ENCODE measurements at places on chromosomes 6 and 20. TPM values are rescaled to one million over a fixed set of nuclear protein-coding genes. Genes with fewer than 3 reads are reported as not detected.

CRIP3 gene
- 26.3 TPM for total RNA-seq

GRCh38 chr6:105442369-105442768 is 39.5 kb upstream of the PREP start:
- no peak for DNase-seq

PSORS1C2 gene
- total RNA-seq = not detected

- DNase-seq = no peak
Observed at GRCh38 chr6:157464653-157465535, 83.9 kb downstream of the ZDHHC14 start.

DNA sequence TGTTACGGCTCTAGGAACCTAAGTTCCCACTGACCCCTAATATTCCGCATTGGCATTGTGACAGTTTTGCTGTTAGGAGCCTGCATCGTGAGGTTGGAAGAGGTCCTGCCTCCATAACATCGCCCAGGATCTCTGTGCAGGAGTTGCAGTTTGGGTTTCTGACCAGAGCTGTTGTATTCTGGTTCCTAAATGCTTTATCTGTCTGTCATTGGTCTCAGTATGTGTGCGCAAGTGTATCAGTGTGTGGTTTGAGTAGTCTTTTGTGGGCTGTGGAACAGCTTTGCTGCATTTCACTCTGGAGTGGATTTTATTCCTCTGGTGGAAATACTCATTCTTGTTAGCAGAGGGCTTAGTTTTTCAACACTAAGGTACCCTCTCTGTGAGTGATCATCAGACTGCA is 95.6 kb downstream of the CDYL start:
- DNase-seq = no peak

Data from dorsolateral prefrontal cortex (tissue), 122 donors.